Purkinje cell (primary cell): ENCODE measurements at places on chromosomes 7 and 10. TPM values are rescaled to one million over a fixed set of nuclear protein-coding genes. Genes with fewer than 3 reads are reported as not detected.

FGFBP3 gene
- 0.77 TPM in 1 of 2 replicates, not detected in the other for polyA plus RNA-seq

KCP gene
- 0.13 and 0.17 TPM in 2 replicates for polyA plus RNA-seq

NUDT13 gene
- not detected in 2 replicates for polyA plus RNA-seq

SUGCT gene
- 1.4 and 2.2 TPM in 2 replicates for polyA plus RNA-seq

GATA3 gene
- not detected in 2 replicates for polyA plus RNA-seq

CPN1 gene
- polyA plus RNA-seq, result not detected in 2 replicates

HTR5A gene
- polyA plus RNA-seq, result 60.9 and 79.7 TPM in 2 replicates

GTF2IRD1 gene
- polyA plus RNA-seq, result 41.3 and 60.5 TPM in 2 replicates

GSDME gene
- 25.4 and 29.9 TPM in 2 replicates for polyA plus RNA-seq

SRRT gene
- polyA plus RNA-seq, result 14.1 and 14.3 TPM in 2 replicates

HMX3 gene
- not detected in 2 replicates for polyA plus RNA-seq

FEZF1 gene
- polyA plus RNA-seq, result not detected in 2 replicates

ADAMTS14 gene
- polyA plus RNA-seq, result not detected in 2 replicates

SLC16A12 gene
- not detected in 2 replicates for polyA plus RNA-seq

AKR1C2 gene
- polyA plus RNA-seq, result 14.1 and 29.0 TPM in 2 replicates

LRIT1 gene
- polyA plus RNA-seq, result not detected in 2 replicates

CHN2 gene
- 16.4 and 20.8 TPM in 2 replicates for polyA plus RNA-seq

TAS2R3 gene
- polyA plus RNA-seq, result not detected in 2 replicates

ABCA13 gene
- not detected in 2 replicates for polyA plus RNA-seq

PRSS1 gene
- polyA plus RNA-seq, result not detected in 2 replicates

SPDYE1 gene
- 0.11 TPM in 1 of 2 replicates, not detected in the other for polyA plus RNA-seq

ZNF117 gene
- 8.8 and 23.2 TPM in 2 replicates for polyA plus RNA-seq

ZNF239 gene
- 10.9 and 16.4 TPM in 2 replicates for polyA plus RNA-seq

LRRD1 gene
- polyA plus RNA-seq, result not detected in 2 replicates

NEUROG3 gene
- polyA plus RNA-seq, result not detected in 2 replicates

CLCN1 gene
- not detected in 2 replicates for polyA plus RNA-seq
